Activated T-cell treated with anti-CD3 and anti-CD28 coated beads, Interleukin-2, amount 50 U/mL, for 48 hours (primary cell): ENCODE measurements at places on chromosomes 12 and 14.

- no peak for DNase-seq
Observed at GRCh38 chr12:54988402-54989054, 4.0 kb upstream of the TESPA1 start.

DNA sequence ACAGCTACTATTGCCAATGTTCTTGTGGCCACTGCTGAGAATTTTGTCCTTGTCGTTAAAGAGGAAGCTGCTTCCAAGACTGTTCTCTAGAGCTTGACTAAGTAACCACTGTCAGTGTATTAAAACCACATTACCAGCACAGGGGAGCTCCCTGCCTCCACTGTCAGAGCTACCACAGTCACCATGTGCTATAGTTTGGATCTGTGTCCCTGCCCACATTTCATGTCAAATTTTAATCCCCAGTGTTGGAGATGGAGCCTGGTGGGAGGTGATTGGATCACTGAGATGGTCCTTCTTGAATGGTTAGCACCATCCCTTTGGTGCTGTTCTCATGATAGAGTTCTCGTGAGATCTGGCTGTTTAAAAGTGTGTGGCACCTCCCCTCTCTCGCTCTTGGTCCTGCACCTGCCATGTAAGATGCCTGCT, 23.2 kb upstream of the RAP1B start:
- DNase-seq = peak; percentile 60

- DNase-seq = no peak
Observed at GRCh38 chr12:57470286-57470969, 9.2 kb downstream of the ARHGAP9 start.

DNA sequence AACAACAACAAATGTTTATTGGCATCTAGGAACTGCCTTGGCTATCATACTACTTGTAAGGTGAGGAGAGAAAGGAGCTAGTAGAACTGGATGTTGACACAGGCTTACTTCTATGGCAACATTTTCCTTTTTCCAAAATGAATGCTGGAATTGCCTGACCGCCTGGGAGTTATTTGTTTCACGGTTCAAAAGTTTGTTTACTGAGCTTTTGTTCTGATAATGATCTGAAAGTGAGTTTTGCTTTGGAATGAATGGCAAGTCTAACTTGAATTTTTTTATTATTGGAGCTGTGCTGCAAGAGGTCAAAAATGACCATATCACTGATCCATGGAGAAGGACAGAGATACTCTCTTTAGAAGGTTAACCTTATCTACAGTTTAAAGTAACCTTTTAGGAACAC, 183.5 kb upstream of the CAND1 start:
- no peak for DNase-seq

- DNase-seq = peak; percentile 84
Observed at GRCh38 chr12:52006726-52007157, at the start of gene TAMALIN. TAMALIN (plus strand) TSS chr12:52006946; CDS start chr12:52007020, 74 bp downstream.

GRCh38 chr14:87049950-87050349, 943.0 kb downstream of the GALC start:
- peak; percentile 18 for DNase-seq

GRCh38 chr12:13102461-13103195, 839 bp downstream of the GSG1 start:
- no peak for DNase-seq

- no peak for DNase-seq
Observed at GRCh38 chr14:86999036-86999435, 993.9 kb downstream of the GALC start.
